SW 1271 (cell line): ENCODE measurements at places on chromosomes 3 and 15.

DNA sequence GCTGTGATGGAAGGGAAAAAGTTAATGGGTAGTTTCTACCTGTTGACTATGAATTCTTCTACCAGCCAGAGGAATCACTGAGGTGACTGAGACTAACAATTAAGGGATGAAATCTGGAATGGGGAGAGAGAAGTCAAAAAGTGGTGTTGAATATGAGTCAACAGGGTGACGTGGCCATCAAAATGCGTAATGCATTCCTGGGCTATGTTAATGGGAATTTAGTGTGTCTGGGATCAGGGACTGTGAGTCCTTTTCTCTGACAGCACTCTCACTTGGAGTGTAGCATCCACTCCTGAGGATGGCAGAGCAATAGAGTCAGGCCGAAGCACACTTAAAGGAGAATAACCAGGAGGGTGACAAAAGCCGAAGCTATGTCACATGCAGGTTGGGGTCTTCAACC, 60.4 kb downstream of the MESD start:
- no peak for DNase-seq

DNA sequence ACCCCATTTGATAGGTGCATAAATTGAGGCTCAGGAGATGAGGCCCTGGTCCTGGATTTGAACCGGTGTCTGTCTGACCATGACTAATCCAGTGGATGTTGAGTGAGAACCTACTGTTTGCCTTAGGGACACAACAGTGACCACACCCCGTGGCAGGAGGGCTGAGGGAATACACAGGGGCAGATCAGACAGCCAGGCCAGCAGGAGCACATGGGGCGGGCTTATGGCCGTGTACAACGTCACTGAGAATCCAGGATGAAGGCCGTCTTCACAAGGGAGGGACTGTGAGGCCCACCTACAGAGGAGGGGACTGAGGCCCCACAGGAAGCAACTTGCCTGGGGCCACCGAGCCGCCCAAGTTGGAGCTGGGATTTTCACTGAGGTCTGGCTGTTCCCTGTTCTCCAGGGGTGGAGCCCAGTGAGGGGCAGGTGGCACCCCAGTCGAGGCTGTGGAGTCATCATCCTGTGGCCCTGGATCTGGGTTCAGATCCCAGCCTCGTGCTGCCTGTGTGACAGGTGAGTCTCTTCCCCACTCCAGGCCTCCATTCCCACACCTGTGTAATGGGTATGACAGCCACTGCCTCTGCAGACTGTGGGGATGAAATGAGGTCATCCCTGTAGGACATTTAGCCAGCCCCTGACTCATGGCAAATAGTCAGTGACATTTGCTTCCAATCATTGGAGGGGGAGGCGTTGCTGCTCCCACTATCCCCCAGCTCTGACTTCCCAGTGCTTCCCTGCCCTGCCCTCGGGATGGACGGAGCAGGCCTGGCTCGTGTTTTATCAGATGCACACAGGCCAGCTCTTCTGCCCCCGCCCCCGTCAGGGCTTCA, 6.3 kb upstream of the PLXND1 start:
- DNase-seq, result no peak

DNA sequence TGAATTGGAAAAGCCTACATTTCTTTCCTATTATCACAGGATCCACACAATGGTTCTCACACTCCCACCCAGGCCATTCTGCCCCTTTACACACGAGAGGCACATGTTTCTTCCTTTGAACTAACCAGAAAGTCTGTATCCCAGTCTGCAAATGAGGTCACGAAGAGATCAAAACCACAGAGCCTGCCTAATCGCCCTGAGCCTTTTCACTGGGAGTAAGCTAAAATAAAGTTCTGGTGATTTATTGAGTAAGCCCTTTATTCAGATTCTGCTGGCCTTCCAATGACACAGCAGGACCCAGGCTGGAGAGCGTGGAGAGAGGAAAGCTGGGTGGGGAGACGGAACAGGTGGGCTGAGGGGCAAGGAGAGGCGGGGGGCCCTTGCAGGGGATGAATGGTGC, 78.7 kb downstream of the ATP1B3 start:
- no peak for DNase-seq

- no peak for DNase-seq
These were observed 169.1 kb upstream of the ZPLD1 start for GRCh38 chr3:102265720-102266119.

DNA sequence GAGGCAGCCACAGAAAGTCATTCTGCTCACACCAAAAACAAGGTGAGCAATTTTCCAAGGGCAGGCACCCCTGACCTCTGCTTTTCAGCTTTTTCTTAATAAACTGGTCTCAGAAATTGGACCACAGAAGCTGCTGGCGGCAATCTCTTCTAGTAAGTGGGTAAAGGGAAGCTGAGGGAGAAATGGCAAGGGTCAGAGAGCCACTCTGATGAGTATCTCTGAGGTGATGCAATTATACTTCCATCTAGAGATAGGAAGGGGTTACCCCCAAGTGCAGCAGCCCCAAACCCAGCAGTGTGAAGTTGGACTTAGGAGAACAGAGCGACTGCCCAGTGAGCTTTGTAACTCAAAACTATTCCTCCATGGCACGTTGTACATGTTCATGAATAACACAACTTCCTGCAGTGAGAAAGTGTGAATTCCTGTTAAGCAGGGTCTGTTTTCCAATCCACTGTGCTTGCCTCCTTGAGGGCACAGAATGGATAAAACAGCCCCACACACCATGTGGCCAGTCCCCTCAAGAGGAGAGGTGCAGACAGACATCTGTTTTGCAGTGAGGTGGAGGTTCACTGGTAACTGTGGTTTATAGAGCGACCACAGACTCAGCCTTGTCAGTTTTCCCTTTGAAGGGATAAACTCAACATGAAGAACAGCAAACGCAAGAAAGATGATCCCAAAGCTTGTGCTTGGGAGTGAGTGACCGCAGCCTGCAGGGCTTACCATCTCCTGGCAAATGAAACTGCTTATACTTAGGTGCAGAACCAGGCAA, 683.4 kb upstream of the CFAP20DC start:
- DNase-seq, result no peak

- no peak for DNase-seq
These were observed 65.0 kb downstream of the CLDN11 start for GRCh38 chr3:170483485-170484262.

GRCh38 chr3:114112696-114113095, 56.2 kb downstream of the QTRT2 start:
- no peak for DNase-seq

DNA sequence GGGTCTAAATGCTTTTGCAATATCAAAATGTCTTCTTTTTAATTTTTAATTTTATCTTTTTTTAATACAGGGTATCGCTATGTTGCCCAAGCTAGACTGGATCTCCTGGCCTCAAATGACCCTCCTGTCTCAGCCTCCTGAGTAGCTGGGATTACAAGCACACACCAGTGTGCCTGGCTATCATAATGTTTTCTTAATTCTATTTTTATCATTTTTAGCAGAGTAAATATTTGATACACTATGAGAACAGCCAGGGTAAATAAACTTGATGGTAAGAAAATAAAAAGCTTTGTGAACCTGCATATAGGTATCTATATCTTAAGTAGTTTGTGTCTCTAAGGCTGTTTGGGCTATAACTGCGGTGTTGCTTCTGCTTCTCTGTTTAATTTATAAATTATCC, 60.4 kb downstream of the IL12A start:
- DNase-seq, result no peak

GRCh38 chr15:34810443-34811129, 15.2 kb upstream of the ACTC1 start:
- DNase-seq, result peak; percentile 44

- no peak for DNase-seq
These were observed 14.6 kb downstream of the ACAD11 start for GRCh38 chr3:132645058-132645457.

- no peak for DNase-seq
These were observed 15.4 kb downstream of the RNF13 start for GRCh38 chr3:149828390-149828789.
